ENCODE measurements at places on chromosomes 3 and 15.

DNA sequence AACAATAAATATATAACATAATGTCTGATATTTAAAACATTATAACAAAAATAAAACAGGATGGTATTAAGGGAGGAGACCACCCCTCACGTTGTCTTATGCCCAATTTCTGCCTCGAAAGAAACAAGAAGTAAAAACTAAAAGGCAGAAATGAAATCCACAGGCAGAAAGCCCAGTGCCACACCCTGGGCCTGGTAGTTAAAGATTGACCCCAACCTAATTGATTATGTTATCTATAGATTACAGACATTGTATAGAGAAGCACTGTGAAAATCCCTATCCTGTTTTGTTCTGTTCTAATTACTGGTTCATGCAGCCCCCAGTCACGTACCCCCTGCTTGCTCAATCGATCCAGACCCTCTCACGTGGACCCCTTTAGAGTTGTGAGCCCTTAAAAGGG, 22.3 kb upstream of the ACP3 start:
- no peak for DNase-seq

GRCh38 chr3:84891851-84892250, 66.9 kb upstream of the CADM2 start:
- DNase-seq: no peak

GRCh38 chr15:52153900-52154895, 37.0 kb downstream of the GNB5 start:
- DNase-seq: no peak

DNA sequence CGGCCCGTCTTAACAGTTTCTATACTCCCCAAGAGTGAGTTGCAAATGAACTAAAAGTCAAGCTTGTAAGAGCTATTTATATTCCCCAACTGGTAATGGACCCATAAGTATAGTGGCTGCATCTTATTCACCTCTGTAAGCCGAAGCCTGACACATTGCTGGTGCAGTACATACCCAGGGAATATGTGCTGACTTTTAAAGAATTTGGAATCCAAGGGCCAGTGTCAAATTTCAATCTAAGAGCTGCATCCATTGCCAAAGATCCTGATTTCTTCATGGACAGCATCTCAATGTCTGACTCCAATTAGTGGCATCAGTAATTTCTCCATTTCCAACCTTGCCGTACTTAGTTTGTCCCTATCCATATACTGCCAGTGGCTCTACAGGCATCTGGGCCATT, 42.0 kb downstream of the FRMD4B start:
- no peak for DNase-seq

- DNase-seq: no peak
Observed at GRCh38 chr3:49711489-49711888, 8.0 kb downstream of the AMIGO3 start.

DNA sequence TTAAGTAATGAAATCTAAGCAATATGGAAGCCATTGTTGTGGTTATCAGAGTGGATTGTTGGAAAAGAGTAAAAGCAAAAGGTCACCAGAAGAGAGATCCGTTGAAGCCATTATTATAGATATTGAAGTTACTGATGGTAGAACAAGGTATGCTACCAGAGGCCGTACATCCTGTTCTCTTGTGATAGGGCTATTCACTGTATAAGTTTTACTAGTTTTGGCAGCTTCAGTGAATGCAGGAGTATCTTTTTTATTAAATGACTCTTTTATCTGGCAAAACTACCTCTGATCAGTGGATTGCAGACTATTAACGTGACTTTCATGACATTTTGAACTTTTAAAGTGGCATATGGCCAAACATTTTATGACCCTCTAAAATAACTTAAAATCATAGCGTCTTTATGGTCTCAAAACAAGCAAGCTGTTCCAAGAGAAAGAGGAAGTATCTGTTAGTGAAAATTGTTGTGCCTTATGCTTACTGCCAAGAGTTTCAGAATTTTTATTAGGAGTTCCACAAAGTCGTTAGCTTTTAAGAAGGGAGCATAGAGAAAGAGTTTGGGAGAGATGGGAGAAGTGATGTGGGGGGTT, 102.9 kb downstream of the LRRC49 start:
- no peak for DNase-seq

GRCh38 chr3:123422457-123422856, 26.4 kb downstream of the ADCY5 start:
- no peak for DNase-seq

DNA sequence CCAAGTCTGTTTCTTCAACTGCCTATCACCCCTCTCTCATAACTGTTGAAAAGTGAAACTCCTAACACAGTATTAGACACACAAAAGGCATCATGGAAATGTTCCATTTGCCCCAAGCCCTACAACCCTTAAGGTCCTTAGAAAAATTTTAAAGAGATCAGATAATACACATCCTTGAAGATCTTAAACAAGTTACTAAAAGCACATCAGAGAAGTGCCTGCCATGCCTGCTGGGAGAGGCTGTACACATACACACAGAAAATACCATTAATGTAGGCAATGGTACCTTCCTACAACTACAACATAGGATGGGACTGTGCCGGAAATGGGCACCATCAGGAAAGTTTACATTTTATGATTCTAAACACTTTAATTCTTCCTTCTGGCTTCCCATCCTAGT, 3.3 kb downstream of the ADAM10 start:
- no peak for DNase-seq

GRCh38 chr3:139935866-139936817, 1.2 kb downstream of the CLSTN2 start:
- no peak for DNase-seq

- no peak for DNase-seq
Observed at GRCh38 chr3:29871087-29871486, 590.2 kb downstream of the RBMS3 start.

DNA sequence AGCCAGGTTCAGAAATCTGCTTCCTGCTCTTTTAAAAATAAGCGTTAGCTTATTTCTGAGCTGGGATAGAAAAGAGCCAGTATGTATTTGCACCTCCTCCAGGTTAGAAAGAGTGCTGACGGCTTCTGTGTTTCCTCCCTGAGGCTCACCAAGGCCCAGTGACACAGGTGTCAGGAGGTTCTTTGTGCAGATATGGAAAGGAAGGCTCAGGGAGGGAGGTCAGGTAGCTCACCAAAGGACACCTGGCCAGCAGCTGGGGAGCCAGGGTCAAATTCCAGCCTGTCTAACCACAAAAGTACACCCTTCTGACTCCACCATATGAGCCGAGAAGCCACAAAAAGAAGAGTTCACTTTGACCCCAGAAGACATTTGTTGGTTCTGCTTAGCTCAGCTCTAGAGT, 201.0 kb upstream of the WNT5A start:
- no peak for DNase-seq

DNA sequence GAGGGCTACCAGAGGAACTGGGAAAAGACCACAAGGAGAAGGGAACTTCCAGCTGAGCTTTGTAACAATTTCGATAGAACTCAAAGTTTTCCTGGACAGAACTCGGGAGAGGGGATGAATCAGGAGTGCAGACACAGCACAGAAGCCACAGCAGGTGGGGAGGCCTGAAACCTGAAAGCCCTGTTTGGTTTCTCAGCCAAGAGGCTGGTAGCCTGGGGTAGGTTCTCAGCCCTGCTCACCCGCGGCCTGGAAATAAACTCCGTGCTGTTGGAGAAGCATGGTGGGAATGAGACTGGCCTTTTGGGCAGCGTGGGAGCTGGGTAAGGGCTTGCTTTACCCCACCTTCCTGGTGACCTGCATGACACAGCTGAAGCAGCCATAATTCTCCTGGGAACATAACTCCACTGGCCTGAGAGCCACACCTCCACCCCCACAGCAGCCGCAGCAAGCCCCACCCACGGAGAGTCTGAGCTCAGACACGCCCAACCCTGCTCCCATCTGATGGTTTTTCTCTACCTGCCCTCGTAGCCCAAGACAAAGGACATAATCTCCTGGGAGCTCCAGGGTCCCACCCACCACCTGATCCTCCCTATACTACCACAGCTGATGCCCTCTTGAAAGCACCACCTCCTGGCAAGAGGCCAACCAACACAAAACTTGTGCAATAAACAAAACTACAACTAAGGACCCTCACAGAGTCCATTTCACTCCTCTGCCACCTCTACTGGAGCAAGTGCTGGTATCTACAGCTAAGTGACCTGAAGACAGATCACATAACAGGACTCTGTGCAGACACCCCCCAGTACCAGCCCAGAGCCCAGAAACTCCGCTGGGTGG, 52.5 kb upstream of the CHRM5 start:
- DNase-seq: no peak

GRCh38 chr15:29939404-29939803, 117.1 kb upstream of the TJP1 start:
- DNase-seq: no peak

DNA sequence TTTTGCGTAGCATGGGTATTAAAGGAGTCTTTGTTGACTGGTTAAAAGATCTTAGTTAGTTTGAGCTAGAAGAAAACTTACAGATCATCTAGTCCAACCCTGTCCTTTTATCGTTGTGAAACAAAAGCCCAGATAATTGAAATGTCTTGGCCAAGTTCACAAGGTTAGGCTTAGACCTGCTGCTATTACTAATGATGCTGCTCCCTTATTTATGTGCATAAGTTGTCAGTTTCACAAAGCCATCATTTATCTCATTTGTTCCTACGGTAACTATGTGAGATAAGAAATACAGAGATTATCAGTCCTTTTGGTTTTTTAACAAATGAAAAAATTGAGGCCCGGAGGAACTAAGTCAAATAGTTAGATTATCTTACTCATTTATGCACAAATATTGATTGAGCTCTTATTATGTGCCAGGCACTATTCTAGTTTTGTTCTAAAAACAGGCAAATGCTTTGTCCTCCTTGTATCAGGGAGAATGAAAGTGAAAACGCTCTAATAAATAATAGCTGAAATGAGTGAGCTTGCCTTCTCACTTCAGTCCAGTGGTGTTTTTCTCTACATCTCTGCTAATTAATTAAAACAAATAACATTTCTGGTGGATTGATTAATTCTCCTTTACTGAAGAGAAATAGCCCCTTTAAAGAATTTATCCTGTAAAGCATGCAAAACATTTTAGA, 49.1 kb upstream of the TPRG1 start:
- no peak for DNase-seq

GRCh38 chr3:164687211-164687610, 391.1 kb downstream of the SI start:
- DNase-seq: no peak

GRCh38 chr3:170757038-170757437, 113.0 kb downstream of the RPL22L1 start:
- DNase-seq: no peak

- no peak for DNase-seq
Observed at GRCh38 chr3:53491276-53491675, 3.1 kb upstream of the CACNA1D start.

DNA sequence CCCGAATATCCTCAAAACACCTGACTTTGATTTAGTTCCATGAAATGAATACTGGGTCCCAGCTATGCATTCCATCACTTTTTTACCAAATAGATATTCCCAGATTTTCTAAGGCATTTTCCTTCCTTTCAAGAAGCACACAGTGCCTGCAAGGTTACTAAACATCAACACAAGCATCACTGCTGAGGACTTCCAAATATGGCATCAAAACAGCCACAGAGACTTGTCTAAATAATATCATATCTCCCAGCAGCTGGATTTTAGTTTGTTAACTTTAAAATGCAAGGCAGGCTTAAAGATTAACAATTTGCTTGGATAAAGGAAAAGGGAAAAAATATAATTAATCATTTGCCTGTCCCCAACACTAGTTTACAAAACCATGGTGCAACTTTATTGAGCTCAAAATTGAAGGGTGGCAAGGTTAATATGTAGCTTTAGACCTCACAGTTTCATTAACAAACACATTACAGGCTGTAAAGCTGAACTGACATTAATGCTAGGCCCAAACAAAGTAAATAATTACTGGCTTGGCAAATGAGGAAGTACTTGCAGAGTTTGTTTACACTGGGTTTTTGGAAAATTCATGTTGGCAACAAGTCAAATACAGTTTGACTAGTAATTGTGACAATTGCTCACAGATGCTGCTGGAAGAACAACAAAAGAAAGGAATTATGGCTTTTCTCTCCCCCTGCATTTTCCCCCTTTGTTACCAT, 401.7 kb upstream of the CDIN1 start:
- DNase-seq: no peak

GRCh38 chr3:112974178-112974517, 755 bp downstream of the CD200R1 start:
- DNase-seq: no peak

DNA sequence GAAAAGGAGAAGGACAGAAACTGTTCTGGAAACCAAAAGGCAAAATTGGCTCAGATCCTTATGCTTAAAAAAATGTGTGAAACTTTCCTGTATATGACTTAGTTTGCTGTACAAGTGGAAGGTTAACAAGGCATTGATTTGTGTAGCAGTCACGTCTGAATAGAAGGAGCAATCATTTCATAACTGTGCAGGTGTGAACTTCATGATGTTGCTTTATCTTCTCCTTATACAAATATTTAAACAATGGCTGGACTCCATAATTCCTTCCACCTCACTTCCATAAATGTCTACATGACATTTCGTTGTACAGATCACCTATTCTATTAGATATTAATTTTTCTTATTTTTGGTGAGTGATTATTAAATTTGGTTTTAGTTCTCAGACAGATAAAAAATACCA, 382.7 kb upstream of the NPAP1 start:
- no peak for DNase-seq

DNA sequence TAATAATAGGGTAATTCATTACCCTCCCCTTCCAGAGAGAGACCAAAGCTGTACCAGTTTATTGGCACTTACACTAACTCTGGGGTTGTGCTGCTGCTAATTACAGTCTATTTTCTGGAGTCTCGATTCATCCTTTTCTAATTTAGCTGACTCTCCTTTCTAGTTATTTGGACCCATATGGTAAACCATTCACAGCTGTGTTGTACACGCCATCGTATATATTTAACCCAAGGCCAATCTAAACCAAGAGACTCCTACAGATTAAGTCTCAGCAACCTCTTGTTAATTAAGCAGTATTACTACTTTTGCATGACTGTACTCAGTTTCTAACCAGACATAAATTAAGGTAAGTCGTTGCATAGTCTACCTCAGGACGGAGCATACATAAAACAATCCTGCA, 22.5 kb downstream of the ANXA2 start:
- DNase-seq: no peak

DNA sequence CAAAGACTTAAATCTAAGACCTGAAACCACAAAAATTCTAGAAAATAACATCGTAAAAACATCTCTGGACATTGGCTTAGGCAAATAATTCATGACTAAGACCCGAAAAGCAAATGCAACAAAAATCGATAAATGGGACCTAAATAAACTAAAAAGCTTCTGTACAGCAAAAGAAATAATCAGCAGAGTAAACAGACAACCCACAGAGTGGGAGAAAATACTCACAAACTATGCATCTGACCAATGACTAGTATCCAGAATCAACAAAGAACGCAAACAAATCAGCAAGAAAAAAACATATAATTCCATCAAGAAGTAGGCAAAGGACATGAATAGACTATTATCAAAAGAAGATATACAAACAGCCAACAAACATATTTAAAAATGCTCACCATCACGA, 749.4 kb downstream of the PLOD2 start:
- no peak for DNase-seq

DNA sequence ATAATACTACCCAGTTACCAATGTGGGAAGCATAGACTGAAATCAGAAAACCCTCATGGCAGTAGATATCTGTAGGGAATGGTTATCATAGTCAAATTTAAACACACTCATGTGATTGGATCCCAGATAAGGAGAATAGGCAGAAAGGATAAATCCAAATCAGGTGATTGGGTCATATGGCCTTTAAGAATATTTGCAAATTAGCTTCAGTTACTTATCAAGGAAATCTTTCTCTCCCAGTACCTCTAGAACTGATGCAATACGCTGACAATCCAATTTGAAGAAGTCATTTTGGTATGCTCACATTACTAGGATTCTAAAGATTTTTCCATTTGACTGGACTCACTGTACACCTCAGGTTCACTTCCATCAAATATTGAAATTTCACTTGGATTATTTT, 87.7 kb upstream of the MNS1 start:
- DNase-seq: no peak
